ENCODE measurements at places on chromosomes 6 and 20.

GRCh38 chr6:79071547-79071946, 6.5 kb downstream of the PHIP start:
- no peak for DNase-seq

- DNase-seq: no peak
These were observed 733.8 kb upstream of the GJE1 start for GRCh38 chr6:141398949-141399348.

GRCh38 chr20:21501184-21501583, 12.7 kb downstream of the NKX2-2 start:
- no peak for DNase-seq

DNA sequence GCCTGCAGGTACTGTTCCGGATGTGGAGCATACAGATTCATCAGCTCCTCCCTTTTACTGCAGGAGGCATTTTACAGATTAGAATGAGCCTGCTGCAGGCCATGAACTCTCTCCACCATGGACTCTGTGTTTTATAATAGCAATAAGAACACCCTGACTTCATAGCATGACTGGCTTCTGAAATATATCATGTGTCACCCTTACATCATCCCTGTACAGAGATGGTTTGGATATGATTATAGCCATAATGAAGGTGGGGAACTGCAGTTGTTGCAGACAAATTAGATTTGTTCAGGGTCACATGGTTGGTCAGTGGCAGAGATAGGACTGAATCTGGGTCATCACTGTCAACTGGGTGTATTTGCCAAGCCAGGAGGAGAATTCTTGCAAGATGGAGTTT, 100.7 kb downstream of the FOXO3 start:
- peak; percentile 43 for DNase-seq

DNA sequence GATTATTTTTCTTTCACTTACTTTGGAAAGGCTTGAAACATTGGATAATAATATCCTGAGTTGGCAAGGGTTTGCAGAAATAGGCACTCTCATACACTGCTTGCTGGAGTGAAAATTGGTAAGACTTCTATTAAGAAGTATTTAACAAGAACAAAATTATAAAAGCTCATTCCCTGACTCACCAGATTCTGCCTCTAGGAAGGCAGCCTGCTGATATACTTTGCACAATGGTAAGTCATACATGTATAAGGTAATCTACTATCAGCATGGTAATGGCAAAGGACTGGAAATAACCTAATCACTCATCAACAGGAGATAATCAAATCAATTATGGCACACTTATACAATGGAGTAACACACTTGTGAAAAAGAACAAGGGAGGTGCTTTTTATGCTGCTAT, 85.8 kb downstream of the PLCG1 start:
- no peak for DNase-seq
